Purkinje cell (primary cell): ENCODE measurements at places on chromosomes 7 and 10. TPM values are rescaled to one million over a fixed set of nuclear protein-coding genes. Genes with fewer than 3 reads are reported as not detected.

AS3MT gene
- 0.59 and 7.1 TPM in 2 replicates for polyA plus RNA-seq

PON1 gene
- polyA plus RNA-seq = 2.5 TPM in 1 of 2 replicates, not detected in the other

LIPM gene
- not detected in 2 replicates for polyA plus RNA-seq

SPAG6 gene
- polyA plus RNA-seq = 0.17 TPM in 1 of 2 replicates, not detected in the other

AKR1C8 gene
- polyA plus RNA-seq = not detected in 2 replicates

SDK1 gene
- 0.91 and 1.4 TPM in 2 replicates for polyA plus RNA-seq

COX19 gene
- 8.0 and 10.5 TPM in 2 replicates for polyA plus RNA-seq

SYT15 gene
- 0.32 and 0.81 TPM in 2 replicates for polyA plus RNA-seq

SH3PXD2A gene
- polyA plus RNA-seq = 4.9 and 5.5 TPM in 2 replicates

RPP30 gene
- 102 and 159 TPM in 2 replicates for polyA plus RNA-seq

MALSU1 gene
- 49.1 and 53.1 TPM in 2 replicates for polyA plus RNA-seq

RBP3 gene
- polyA plus RNA-seq = not detected in 2 replicates

GPRIN2 gene
- polyA plus RNA-seq = not detected in 2 replicates
